ENCODE measurements at places on chromosomes 1 and 21.

DNA sequence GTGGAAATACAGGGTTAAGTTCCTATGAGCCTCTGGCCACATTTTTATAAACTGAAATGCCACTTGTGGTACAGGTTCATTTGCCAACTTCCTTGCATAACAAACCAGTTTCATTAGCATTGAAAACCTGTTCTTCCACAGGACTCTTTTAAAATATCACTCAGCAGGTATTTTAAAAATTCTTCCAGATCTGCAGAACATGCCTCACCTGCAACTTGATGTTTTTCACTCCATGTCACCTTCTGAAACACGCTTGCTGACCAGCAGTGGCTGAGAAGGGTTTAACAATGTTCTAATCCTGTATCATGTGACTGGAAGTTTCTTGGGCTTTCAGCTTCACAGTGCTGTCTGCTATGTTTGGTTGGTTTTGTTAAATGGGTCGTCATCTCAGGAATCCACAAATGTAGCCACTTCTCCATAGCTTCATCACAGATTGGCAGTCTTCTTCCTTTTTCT is 17.6 kb upstream of the CBR3 start:
- DNase-seq = no peak

GRCh38 chr1:16143566-16144324 is 12.1 kb downstream of the EPHA2 start:
- DNase-seq = peak; percentile 55

DNA sequence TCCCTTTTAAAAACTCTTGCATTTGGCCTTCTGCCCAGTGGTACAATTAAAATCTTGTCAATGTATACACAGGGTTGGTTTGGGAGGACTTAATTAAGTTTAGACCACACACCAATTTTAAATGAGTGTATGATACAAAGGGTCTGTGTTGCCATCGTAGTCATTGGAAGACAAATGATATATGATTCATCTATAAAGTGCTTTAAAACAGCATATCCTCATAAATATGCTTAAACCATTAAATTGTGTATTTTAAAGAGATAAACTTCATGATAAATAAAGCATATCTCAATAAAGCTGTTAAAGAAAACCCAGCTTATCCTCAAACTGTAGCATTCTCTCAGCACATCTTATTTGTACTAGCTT is 69.5 kb downstream of the LUZP1 start:
- no peak for DNase-seq

DNA sequence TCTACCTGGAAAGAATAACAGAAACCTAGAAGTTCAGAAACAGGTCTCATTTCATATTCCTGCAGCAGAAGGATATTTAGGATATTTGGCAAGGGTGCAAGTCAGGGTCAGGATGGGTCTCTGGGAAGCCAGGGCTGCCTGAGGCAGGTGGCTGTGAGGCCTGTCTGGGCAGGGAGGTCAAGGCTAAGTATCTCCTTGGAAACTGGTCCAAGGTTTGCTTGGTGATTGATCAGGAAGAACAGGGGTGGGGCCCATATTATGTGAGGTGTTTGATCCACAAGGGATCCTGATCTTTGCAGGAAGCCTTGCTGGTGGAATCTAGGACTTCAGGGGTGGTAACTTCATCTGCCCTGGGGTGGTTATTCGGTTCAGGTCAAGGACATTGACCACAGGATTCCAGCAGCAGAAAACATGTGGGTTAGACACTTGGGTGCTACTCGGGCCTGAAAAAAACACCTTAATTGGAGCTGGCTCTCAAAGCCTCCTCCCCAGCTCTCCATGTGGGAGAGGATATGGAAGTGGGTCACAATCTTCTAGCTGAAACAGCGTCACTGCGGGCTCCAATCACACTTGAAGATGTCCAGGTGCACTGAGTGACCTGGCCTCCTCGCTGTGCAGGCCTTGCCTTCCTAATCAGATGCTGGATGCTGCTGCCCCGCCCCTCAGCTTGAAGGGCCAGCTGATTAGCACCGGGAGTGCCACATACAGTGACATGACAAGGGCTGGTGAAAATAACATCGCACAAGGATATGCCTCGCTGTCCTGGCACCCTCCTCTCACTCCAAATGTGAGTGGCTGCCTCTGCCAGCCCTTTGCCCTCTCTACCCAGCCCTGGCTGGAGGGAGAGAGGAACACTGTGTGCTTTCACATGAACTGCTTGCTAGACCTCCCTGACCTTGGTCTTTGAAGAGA is 8.7 kb downstream of the CTNNBIP1 start:
- no peak for DNase-seq

GRCh38 chr21:37206496-37206895 is 60.6 kb downstream of the VPS26C start:
- DNase-seq = no peak

DNA sequence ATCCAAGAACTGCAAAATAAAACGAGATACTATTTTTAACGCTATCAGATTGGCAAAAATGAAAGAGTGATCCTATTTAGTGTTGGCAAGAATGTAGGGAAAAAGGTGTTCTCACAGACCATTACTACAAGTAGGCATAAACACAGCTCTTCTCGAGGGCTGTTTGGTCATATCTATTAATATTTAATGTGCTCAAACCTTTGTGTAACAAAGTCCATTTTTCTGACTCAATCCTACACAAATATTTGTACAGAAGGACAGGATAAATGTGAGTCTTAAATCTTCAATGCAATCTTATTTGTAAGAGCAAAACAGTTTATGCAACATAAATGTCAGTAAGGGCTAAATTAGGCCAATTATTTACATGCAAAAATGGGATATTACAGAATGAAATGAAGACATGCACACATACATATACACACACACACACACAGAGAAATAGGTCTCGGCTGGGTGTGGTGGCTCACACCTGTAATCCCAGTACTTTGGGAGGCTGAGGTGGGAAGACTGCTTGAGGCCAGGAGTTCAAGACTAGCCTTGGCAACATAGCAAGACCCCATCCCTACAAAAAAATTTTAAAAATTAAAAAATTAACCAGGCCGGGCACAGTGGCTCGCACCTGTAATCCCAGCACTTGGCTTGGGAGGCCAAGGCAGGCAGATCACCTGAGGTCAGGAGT is 17.7 kb downstream of the DHCR24 start:
- DNase-seq = no peak

GRCh38 chr1:224724566-224724965 is 108.4 kb downstream of the CNIH3 start:
- DNase-seq = no peak

- DNase-seq = no peak
These were observed 314.8 kb upstream of the C1orf174 start for GRCh38 chr1:4214826-4215225.

GRCh38 chr1:226497991-226498639 is 50.4 kb upstream of the STUM start:
- peak; percentile 31 for DNase-seq

- DNase-seq = no peak
These were observed 68.7 kb downstream of the TRIM11 start for GRCh38 chr1:228337711-228338520.

DNA sequence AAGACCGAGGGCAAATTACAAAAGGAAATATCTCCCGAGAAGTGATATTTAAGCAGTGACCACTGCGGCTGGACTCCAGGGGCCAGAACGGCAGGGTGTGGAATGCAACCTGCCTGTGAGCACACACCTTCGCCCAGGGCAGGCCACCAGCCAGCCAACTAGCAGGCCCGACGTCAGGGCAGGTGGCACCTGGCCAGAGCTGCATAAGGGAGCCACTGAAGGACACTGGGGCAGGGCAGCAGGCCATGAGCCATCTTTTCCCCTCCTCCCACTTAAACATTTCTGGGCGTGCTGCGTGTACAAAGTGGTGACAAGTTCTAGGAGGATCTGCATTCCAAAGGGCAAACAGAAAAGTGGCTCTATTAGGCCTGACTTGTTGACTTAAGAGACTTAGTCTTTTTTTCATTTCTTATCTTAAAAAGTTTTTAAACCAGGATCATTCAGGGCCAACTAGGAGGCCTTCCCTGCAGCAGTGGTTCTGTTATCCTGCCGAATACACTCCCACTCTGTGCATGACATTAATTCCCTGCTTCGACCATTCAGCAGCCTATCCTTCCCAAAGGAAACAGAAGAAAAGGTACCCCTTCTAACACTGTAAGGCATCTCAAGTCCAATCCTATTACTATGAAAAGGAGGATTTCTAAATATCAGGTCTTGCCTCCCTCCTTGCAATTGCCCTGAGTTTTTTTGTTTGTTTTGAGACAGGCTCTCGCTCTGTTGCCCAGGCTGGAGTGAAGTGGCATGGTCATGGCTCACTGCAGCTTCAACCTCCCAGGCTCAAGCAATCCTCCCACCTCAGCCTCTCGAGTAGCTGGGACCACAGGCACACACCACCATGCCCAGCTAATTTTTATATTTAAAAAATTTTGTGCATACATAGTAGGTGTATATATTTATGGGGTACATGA is 96.3 kb downstream of the BCAR3 start:
- no peak for DNase-seq

- DNase-seq = peak; percentile 3
These were observed 2.5 kb downstream of the MPZ start for GRCh38 chr1:161307230-161307768.

GRCh38 chr1:54347955-54348699 is 58.1 kb downstream of the SSBP3 start:
- peak; percentile 10 for DNase-seq

DNA sequence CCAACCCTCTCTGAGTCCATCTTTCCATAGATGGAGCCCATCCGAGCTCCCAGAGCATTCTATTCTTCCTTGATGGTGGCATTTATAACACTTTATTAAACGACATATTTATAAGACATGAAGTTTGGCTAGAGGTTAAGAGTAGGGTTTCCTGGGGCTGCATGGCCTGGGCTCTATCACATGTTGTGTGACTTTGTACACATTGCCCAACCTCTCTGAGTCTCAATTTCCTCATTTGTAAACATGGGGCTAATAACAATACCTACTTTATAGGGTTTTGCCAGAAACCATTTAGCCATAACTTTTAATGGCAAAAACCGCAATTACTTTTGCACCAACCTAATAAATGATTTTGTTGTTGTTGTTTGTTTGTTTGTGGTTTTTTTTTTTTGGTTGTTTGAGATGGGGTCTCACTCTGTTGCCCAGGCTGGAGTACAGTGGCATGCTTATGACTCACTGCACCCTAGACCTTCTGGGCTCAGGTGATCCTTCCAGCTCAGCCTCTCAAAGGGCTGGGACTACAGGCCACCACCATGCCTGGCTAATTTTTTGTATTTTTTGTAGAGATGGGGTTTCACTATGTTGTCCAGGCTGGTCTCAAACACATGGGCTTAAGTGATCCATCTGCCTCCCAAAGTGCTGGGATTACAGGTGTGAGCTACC is 13.9 kb upstream of the ASAP3 start:
- no peak for DNase-seq

- peak; percentile 75 for DNase-seq
These were observed 400 bp downstream of the SAMD11 start for GRCh38 chr1:923991-924655.

GRCh38 chr1:40478276-40478675 is 1.2 kb downstream of the ZFP69 start:
- no peak for DNase-seq

DNA sequence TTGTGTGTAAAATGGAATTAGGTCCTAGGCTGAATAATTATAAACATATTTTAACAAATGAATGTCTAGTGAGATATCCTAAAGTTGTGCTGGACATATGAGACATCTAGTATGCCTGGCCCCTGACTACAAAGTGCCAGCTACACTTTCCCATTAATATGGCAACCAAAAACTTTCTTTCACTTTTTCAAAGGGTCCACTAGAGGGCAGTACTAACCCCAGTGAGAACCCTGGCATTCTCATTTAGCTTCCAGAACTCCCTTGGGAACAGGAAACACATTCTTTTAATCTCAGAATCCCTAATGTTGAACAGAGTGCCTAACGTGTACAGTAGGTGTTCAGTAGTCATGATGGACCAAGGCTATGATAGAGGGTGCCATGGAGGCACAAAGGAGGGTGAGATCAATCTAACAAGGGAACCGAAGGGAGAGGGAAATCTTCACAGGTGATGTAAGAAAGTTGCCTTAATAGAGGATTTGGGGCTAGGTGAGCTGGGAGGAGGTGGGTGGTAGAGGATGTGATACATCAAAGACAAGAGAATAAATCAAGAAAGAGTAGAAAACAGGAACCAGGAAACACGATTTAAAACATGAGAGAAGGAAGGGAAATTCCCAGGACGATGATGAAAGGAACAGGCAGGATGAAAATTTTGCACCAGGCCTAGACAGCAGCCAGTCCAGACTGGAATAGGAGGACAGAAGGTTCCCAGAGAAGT is 41.6 kb downstream of the NSL1 start:
- DNase-seq = peak; percentile 36

GRCh38 chr1:226697151-226697928 is 41.7 kb downstream of the ITPKB start:
- no peak for DNase-seq

DNA sequence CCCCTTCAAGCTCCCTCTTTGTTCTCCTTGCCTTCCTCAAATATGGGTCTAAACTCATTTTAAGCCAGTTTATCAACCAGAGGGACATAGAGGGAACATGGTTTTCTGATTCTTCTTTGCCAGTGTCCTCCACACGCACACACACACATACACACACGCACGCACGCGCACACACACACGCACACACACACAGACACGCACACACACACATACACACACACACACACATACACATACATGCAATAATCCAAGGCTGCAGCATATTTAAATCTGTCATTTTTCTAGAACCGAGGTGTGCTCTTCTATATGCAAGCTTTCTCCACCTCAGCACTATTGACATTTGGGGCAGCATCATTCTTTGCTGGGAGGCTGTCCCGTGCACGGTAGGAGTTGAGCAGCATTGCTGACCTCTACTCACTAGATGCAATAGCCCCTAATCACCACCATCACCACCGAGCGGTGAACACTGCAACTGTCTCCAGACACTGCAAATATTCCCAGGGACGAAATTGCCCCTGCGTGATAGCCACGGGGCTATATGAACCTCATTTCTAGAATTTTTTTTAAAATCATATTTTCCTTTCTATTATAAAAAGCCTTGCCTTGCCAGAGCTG is 8.0 kb downstream of the TNFRSF9 start:
- no peak for DNase-seq
